NCI-H2171 treated with DMSO at 0.1 percent for 48 hours (cell line): ENCODE measurements at places on chromosomes 3 and 15.

- DNase-seq = no peak
Measured at GRCh38 chr15:25932696-25933095, 69.6 kb upstream of the ATP10A start.

GRCh38 chr15:40333922-40334492, 6.7 kb downstream of the CCDC9B start:
- DNase-seq = peak; percentile 92

- DNase-seq = no peak
Measured at GRCh38 chr3:187968883-187969580, 184.9 kb upstream of the LPP start.

DNA sequence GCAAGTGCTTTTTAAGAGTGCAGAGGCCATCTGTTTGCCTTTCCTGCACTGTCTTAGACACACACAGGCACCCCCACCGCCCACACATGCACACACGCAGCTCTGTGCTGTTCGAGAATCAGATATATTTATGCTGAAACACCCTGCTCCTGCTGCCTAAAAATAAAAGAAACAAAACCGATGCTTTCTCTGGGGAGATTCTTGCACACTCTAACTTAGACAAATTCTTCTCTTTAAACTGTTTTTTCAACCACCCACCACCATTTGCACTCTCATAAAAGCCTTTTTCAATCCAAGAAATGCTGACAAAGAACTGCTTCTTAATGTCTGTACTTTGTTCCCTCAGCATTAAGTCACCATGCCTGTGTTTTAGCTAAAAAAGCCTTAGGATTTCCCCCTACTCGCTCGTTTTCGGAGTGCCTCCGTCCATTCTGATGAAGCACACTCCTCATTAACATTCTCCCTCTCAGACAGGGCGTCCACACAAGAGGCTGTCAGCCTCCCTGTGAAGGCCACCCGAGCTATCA, 26.2 kb downstream of the SLC12A8 start:
- peak; percentile 25 for DNase-seq

GRCh38 chr3:169886671-169887070, 16.9 kb upstream of the LRRC31 start:
- no peak for DNase-seq

- DNase-seq = no peak
Measured at GRCh38 chr15:70767667-70768066, 4.3 kb upstream of the UACA start.

DNA sequence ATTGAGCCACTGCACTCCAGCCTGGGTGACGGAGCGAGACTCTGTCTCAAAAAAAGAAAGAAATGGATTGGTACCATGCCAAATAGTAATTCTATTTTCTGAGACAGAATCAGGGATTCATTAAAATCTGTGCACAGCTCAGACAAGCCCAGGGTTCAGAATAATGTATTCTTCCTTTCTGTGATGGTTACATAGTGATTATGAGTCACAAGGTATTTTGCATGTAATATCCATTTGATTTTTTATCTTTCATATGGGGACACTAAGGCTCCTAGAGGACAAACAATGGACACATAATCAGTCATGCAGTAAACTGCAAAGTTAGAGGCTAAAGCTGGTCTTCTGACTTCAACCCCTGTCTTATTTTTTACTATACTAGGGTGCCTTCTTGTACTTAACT, 156.8 kb upstream of the COL8A1 start:
- no peak for DNase-seq

DNA sequence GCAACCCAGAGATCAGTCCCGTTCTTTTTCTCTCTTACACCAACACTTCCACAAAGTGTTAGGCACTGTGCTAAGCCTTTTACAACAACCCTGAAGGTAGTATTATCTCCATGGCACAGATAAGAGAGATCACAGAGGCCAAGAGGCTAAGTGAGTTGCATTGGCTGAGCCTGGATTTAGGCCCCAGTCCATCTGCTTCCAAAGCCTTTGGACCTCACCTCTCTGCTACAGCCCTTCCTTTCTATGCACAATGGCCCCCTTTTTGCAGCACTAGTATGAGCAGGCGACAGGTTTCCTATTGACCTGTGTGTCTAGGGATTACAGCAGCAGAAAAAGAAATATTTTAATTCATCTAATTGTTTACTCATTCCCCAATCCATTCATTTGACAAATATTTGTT, 76.2 kb downstream of the CRYGS start:
- DNase-seq = no peak

GRCh38 chr3:61908382-61908781, 347.0 kb downstream of the PTPRG start:
- no peak for DNase-seq

- DNase-seq = no peak
Measured at GRCh38 chr15:52924630-52925029, 134.5 kb upstream of the ONECUT1 start.

GRCh38 chr3:183252973-183253527, at the start of gene B3GNT5:
Gene B3GNT5 (plus strand): TSS chr3:183253253. CDS start chr3:183269799, 16,546 bp downstream.
- peak; percentile 26 for DNase-seq

- DNase-seq = no peak
Measured at GRCh38 chr3:71219744-71220638, 363.5 kb downstream of the FOXP1 start.
